ENCODE measurements at places on chromosomes 13 and 19. TPM values are rescaled to one million over a fixed set of nuclear protein-coding genes. Genes with fewer than 3 reads are reported as not detected.

CEACAM19 gene
- total RNA-seq, result 1.6 TPM

IGFL4 gene
- 3.9 TPM for total RNA-seq

NDFIP2 gene
- total RNA-seq, result 57.4 TPM

ZNF135 gene
- 13.4 TPM for total RNA-seq

LYPD5 gene
- 6.7 TPM for total RNA-seq
